ENCODE measurements at places on chromosomes 13 and 19.

DNA sequence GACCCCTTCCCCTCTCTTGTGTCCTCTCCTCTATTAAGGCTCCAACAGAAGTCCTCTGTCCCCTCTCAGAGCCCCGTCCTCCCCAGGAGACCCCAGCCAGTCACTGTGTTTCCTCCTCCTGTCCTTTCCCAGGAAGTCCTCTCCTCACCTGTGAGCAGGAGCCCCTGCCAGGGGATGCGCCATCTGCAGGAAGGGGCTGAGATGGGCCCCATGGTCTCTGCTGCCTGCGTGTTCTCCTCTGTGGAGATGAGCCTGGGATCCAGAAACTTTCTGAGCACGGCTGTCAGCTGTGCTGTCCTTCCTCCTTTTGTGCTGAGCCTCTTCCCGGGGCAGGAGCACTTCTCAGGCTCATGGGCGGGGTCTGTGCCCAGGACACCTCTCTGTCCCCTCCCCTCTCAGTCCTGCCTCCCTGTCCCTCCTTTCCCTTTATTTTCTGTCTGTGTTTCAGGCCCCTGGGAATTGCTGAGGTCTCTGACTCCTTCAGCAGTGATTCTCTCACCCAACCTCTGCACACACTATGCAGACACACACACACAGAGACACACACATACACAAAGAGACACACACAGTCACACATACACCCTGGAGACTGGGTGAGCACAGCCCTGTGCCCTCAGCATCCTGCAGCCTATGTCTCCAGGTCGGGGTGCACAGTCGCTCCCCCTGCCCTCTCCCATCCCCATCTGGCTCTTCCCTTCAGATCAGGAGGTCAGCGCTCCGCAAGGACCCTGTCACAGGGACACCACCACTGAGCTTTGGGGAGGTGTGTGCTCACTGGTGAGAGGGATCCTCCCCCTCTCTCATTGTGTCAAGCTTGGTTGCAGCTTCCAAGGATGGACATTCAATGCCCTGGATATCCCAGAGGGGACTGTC is at the start of gene CEACAM8:
CEACAM8 (minus strand) TSS at position 308 of the 873 bp plus-strand sequence; CDS start at position 212, 96 bp downstream.
- no peak for DNase-seq

GRCh38 chr19:49939721-49940481 is 10.6 kb upstream of the NUP62 start:
- no peak for DNase-seq

DNA sequence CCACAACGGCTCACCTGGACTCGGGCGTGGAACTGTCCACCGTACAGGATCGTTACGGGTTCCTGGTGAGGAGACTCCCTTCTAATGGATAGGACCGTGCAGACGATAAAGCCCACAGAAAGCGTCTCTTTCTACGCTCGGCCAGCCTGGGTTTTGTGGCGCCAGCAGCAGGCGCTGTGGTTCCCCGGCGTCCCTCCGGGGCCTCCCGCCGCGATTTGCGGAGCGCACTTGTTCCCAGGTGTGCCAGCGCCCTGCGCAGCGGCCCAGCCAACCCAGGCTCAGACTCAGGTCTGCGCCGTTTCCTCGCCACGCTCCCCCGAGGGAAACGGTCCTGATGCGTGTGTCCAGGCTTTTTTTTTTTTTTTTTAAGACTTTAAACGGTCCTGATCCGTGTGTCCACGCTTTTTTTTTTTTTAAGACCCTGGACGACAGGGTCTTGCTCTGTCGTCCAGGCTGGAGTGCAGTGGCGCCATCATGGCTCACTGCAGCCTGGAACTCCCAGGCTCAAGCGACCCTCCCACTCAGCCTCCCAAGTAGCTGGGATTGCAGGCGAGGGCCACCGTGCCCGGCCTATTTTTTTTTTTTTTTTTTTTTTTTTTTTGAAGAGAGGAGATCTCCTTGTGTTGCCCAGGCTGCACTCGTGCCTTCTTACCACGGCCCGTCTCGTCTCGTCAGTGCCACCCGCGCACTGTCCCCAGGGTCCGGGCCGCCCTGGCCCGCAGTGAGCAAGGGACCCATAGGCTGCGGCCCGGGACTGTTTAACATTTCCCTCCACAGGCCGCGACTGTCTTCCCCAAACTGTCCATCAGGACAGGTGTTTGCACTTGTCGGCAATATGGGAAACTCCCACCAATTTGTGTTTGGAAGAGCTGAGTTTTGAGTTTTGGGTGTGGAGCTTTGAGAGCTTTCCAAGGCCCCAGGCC is 23.8 kb downstream of the GJA3 start:
- DNase-seq = no peak

- DNase-seq = no peak
These were observed 6.7 kb downstream of the ZNF793 start for GRCh38 chr19:37513397-37513796.

DNA sequence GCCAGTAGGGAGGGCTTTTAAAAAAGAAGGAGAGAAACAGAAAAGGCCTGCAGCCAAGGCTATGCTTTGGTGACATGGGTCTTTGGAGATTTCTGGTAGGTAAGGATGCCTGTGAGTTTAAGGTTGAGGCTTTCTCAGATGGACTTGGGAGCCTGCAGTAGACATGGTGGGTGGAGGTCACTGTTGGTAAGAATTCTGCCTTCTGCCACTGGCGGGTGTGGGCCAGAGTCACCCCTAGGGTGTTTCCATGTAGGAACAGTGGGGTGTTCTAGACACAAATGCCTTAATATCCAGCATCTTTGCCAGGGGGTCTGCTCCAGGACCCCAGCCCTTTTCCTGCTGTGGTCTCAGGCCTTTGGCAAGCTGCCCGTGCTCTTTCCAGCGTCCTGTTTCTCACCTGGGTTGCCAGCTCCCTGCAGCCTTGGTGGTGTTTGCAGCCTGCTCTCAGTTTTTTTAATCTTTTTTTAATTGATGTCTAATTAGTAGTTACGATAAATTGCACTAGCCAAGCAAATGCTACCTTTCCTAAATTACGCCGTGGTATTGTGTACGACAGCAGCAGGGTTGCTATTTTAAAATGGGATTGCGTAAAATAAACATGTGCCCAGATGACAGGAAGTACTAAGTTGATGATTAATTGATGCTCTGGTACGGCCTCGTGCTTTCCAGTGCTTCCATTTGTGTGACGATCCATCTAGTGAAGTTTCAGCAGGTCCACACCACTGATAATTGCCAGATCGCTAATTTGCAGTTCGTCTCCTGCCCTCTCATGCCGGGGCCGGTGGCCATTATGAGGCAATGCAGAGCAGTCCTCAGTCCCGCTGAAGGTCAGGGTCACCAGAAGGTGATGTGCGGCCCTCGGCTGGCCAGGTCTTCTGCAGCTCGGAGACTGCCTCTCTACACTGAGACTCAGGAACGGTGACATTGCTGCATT is 35.3 kb upstream of the NPAS1 start:
- no peak for DNase-seq

GRCh38 chr19:45542234-45542668 is 35.0 kb downstream of the VASP start:
- no peak for DNase-seq

DNA sequence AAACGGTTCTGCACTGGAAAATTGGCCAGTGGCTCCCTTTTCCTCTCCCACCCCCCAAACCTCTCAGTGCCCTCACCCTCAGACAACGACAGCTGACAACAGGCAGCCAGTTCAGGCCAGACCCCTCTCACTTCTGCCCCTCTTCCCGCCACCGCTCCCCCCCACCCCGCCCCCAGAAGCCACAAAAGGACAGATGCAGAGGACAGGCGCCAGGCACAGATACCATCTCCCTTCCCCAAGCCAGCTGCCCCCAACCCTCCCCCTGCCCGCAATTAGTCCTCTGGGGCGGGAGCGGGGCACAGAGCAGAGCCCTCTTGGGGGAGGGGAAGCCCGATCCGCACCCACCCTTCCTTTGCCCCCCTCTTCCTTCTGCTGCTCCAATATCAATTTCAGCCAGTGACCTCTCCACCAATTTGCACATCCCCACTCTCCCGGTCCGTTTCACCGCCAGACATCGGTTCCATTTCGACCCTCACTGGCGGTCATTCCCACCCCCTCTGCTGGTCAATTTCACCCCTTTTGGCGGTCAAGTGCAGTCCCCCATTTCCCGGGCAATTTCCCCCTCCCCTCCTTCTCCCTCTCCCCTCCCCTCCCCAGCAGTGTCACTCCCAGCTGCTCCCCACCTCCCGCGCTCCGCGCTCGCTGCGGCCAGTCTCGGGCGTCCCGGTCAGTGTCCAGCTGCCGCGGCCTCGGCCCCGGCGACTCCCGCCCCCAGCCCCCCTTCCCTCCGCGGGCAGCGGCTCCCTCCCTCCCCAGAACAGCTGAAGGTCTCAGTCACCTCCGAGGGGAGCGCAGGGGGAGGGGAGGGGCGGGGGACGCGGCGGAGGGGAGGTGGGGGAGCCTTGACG is at the start of gene SHD:
SHD (plus strand) TSS at position 848 of the 848 bp plus-strand sequence. CDS start 798 bp downstream, outside the sequence.
- DNase-seq = no peak

DNA sequence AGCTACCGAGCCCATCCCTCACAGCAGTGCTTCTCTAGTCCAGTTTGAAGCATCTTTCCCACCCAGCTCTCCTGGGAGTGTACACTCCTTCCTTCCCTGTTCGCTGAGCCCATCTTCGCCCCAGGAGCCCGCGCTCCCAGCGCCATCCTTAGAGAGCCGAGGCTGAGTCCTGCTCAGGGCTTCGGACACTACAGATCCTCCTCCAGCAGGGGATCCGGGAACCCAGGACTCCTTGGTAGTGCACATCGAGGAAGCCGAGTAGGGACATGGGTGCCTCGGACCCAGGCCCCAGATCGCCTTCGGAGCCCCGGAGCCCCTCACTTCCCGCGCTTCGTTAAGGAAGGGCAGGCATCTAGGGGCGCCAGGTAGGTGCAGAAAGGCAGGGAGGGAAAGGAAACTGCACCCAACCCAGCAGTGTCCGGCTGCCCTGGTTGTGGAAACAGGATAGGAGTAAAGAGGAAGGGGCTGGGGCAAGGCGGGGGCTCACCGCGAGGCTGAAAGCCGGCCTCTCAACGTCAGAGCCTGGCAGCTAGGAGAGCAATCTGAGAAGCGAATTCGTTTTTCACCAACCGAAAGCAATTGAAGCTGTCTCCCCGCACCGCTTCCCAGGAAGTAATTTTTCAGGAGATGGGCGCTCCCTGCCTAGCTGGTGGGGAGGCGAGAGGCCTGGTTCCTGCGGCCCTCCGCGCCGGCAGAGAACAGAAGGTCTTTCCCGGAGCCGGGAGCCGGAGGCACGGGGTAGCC is 1.0 kb downstream of the PDX1 start:
- DNase-seq = no peak

Measured in activated CD4-positive, CD25-positive, alpha-beta regulatory T cell treated with anti-CD3 and anti-CD28 coated beads, Interleukin-2, amount 50 U/mL, for 16 hours (primary cell).